WERI-Rb-1 (cell line): ENCODE measurements at places on chromosomes 1 and 21.

- no peak for DNase-seq
These were observed 11.6 kb upstream of the GJA9 start for GRCh38 chr1:38892976-38893375.

- DNase-seq = no peak
These were observed 20.1 kb upstream of the CDCP2 start for GRCh38 chr1:54172614-54173599.

DNA sequence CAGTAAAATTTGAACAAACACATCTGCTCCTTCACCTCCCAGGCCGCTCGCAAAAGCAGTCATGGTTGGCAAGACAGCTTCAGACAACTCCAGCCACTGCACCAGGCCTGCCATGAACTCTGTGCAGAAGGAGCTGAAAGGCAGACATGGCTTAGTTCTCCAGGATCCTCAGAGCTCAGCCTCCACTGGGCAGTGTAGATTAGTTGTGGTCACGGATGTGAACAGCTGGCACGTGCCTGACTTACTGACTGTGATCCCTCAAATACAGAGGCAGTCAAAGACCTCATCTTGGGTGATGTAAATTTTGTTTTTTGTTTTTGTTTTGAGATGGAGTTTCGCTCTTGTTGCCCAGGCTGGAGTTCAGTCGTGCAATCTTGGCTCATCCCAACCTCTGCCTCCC is 28.4 kb downstream of the TMCO4 start:
- no peak for DNase-seq

GRCh38 chr1:15709226-15709625 is 25.1 kb downstream of the PLEKHM2 start:
- DNase-seq = no peak

- DNase-seq = no peak
These were observed 144.6 kb downstream of the NFIA start for GRCh38 chr1:61226791-61227567.

DNA sequence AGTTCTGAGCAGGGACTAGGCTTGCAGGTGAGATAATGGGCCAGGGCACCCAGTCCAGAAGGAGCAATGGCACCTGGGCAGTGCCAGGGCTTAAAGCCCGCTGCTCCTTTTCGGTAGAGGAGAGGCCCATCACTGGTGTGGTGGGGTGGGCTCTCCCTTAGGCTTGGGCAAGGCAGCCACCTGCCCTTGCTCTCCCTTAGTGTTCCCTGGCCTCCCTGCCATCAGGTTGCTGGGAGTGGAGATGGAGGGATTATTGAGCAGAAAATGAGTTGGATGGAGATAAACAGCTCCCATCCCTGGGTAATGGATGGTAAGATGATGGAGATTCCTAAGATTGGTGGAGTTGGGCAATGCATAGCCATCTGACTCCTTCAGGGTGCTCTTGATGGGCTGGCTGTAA is 7.9 kb downstream of the MYOG start:
- DNase-seq = no peak

DNA sequence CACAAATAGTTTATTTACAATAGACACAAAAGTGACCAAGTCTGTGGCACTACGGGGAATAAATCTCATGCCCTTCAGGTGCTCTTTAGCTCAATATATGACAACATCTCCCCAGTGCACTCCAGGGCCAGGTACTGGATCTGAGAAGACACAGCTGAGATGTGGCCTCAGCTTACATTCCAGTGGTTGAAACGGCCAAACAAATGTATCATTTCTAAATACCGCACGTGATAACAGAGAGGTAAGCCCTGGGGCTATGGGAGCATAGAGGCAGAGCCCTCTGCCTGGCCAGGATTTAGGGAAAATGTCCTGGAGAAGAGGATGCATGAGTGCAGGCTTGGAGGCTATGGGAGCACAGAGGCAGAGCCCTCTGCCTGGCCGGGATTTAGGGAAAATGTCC is 630.5 kb downstream of the SMYD3 start:
- DNase-seq = no peak

DNA sequence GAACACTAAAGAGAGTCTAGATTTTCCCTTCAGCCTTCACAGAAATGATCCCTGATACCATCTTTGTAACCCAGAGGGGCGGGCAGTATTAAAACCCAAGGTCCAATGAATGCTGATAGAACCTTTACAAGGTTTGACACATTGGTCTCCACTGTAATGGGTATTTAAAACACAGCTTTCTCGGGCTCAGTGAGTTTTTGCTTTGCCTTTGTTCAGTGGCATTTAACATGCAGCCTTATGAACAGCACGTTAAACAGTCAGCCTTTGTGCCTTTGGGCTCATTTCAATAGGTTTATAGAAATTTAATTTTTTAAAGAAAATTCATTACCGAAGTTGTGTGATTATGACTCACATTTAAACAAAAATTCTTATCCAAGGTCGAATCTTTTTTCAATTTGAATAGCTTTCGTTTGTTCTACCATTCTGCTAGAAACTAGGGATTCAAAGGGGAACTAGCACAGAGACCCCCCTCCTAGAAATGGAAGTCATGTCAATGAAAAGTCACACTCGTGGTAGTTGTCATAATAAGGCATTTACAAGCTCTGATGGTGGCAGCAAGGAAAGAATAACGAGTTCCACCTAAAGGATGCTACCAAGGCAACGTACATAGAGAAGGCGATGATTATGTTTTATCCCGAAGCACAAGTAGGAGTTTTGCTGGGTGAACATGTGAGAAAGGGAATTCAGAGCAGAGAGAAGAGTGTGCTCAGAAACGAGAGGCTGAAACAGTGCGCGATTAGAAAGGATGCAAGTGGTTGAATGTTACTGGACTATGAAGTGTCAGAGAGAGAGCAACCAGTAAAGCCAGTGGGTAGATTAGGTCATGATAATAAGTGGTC is 66.2 kb downstream of the SGIP1 start:
- no peak for DNase-seq

GRCh38 chr1:64100791-64101190 is 102.6 kb upstream of the UBE2U start:
- no peak for DNase-seq

- no peak for DNase-seq
These were observed 291.2 kb upstream of the LYPLAL1 start for GRCh38 chr1:218882454-218882853.

GRCh38 chr1:10838541-10838940 is 42.1 kb upstream of the CASZ1 start:
- no peak for DNase-seq

GRCh38 chr1:19559641-19560040 is 74.3 kb upstream of the CAPZB start:
- no peak for DNase-seq

DNA sequence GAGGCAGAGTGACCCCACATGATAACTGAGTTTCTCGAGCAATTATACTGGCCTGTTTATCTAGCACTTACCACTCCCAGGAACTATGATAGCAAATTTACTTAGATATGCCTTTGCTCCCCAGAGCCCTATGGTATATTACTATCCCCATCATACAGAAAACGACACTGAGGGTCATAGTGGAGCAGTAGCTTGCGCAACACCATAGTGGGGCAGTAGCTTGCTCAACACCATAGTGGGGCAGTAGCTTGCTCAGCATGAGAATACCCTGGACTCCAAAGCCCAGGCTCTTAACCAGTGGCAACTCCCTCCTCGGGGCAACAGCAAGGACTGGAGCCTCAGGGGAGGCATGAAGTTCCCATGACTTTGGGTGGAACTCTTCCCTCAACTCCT is 211.9 kb downstream of the NPHP4 start:
- DNase-seq = no peak

DNA sequence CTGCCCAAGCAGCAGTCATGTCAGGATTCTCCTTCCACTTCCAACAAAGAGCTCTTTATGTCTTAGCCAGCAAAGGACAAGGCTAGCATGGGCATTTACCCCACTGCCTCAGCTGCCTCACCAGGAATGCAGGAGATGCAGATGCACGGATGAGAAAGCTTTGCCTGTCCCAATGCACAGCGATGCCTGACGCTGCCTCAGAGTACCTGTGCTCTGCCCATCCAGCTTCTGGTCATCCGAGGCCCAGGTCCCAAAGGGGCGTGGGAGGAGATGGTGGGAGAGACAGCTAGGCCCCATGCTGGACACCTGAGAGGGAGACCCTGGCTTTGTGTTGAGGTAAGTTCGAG is 59.0 kb downstream of the IRF2BP2 start:
- no peak for DNase-seq

DNA sequence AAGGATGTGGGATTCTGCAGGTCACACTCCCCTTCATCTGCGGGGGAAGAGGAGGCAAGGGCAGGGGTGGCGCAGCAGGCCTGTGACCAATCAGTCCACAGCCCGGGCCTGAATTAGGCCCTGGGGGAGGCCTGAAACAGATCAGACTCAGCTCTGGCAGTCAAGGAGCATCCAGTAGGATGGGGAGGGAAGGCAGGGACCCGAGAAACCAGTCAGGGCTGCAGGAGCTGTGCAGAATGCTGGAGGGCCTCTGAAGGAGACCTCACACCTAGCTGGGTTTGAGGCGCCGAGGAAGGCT is 12.7 kb downstream of the TNNT2 start:
- no peak for DNase-seq

- DNase-seq = no peak
These were observed 7.2 kb downstream of the C1orf116 start for GRCh38 chr1:207025146-207025880.

- no peak for DNase-seq
These were observed 19.7 kb upstream of the SELE start for GRCh38 chr1:169753549-169753948.
